Activated CD4-positive, alpha-beta T cell treated with anti-CD3 and anti-CD28 coated beads, Interleukin-2, amount 10 ng/mL, durations not matched to agents 24 days and 14 days (primary cell): ENCODE measurements at places on chromosomes 16 and 17.

DNA sequence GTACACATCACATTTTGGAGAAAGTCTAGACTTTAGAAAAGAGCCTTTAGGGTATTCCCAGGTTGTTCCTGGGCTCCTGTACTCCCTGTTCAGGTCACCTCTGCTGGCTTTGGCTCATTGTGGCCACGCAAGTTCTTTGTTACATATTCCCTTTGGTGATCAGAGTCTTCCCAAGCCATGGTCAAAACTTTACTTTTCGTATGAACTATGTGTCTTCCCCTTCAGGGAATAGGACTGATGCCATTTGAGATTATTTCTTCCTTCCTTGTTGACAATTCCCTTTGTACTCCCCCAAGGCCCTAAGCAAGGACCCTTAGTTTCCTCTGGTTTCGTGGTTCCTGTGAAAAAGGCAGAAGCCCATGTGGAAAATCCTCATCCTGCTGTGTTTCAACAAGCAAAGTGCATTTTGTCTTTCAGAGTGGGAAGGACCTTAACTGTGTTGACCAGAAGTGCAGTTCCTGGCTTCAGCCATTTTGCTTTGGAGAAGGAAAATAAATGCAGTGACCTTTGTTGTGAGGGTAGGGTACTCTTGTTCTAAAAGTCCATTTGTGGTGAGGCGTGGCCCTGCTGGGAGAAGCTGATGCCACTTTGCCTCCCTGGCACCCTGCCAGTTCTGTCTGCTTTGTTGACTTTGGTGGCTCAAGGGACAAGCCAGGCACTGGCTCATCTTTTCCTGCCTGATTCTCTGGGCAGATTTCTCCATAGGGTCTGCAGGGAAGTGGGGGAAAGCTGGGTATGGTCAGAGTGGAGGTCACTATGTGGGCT lies 55.1 kb downstream of the ZNRF1 start:
- no peak for DNase-seq

DNA sequence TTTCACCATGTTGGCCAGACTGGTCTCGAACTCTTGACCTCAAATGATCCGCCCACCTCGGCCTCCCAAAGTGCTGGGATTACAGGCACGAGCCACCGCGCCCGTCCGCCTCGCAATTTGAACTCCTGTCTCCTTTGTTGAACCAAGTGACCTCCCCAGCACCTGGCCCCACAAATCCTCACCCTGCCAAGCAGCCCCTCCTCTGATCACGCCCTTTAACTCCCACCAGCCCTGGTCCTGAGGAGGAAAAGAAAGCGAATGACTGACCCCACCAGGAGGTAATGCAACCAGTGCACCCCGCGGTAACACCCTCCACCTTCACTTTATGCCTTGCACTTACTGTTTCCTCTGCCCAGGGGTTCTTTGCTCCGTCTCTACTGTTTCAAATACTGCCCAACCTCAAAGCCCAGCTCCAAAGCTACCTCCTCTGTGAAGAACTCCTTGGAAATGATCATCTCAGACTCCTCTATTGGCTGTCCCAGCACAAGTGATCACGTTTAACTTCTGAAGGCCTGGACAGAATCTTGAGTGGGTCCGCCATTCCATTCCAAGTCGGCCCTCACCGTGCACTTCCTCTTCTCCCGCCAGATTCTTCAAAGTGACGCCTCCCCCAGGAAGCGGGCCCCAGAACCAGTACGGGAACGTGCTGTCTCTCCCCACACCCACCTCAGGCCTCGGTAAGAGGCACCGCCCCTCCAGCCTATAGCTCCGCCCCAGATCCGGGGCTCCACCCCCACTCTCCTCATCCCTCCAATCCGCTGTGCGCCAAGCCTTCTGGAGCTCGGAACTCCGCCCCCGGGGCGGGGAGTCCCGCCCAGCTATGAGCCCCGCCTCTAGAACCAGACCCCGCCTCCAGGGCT lies 4.4 kb downstream of the CD19 start:
- DNase-seq = peak; percentile 97

DNA sequence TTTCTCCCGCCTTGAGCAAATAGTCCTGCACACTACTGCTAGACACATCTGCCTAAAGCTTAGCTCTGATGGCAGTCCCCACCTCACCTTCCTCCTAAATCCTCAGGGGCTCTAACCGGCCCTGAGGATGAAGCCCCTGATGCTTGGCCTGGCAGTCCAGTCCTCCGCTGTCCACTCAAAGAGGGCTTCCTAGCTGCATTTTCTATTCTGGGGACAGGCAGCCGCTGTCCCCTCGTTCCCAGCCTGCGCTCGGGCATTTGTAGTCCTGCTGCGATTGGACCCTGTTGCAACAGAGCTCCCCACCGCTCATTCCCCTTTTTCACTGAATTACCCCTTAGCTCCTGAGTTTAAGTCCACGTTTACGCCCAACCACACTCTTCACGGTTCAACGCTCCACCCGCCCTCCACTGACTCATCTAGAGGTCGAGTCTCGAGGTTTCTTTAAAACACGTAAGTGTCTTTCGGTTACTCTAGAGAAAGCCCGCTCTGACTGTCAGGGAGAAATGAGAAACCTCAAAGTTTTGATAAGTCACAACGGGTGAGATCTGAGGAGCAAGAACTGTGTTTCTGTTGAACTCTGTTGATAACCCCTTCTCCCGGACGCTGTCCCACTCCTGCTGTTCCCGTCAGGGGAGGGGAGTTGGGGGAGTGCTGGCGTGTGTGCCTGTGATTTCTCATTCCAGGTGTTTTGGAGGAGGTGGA lies 4.5 kb downstream of the CCR7 start:
- DNase-seq = peak; percentile 94

GRCh38 chr17:44006272-44006597 lies 1.8 kb downstream of the NAGS start:
- DNase-seq = no peak

DNA sequence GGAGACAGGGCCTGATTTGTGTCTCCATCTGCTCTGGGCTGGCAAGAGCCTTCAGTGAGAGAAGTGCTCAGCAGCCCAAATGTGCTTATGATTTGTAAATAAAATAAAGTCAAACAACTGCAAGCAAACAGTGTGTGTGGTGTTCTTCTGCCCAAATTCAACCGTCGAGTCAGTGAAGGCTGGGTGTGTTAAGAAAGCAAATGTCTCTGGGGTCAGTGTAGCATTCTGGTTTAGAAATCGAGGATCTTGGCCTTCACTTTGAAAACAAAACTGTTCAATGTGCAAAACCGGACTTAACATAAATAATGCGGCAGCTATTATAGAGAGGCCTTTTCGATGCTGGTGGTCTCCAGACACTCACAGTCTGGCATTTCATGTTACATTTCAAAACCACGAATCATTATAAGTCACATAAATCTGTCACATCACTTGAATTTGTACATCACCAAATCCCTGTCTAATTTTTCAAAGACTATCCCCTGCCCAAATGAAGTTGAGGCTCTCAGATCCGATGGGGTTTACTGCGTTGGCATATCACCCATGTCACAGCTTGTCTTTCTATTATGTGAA lies 158.6 kb upstream of the MYOCD start:
- no peak for DNase-seq

GRCh38 chr17:63476854-63477479 lies at the start of gene ACE:
Gene ACE (plus strand): TSS chr17:63477061. CDS start chr17:63477095, 34 bp downstream.
- peak; percentile 81 for DNase-seq
